ENCODE measurements at places on chromosomes 12 and 14.

- no peak for DNase-seq
Measured at GRCh38 chr14:104936361-104937155, 11.9 kb downstream of the PLD4 start.

DNA sequence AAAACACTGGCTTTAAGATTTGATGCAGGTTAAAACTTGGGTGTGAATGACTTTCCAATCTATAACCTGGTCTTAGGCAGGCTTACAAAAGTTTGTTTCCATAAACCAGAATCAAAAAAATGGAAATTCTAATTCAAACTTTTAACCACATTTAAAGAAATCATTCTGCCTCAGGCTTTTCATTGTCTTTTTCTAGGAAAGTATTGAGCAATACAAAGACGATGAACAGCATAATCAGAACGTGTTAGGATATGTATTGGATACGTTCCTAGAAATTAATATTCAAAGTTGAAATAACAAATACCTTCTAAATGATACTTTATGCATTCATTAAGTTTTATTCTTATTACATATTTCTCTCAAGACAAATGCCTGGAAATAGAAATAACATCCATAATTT, 172.9 kb downstream of the CEP128 start:
- no peak for DNase-seq

DNA sequence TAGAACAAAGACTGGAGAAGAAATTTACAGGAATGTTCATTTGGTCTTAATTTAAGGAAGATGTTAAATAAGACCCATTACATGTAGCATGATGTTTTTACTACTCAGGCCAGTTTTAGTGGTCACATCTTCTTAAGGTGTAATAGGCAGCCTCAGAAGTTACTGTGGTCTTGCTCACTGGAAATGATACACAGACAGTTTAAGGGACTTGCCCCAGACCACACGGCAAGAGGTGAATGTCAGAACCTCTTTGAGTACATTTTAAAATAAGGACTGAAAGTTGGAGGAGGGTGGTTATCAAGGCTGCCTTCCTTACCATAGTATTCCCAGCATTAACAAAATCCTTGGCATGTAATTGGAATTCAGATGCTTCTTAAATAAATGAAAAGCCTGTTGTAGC, 37.9 kb downstream of the LRRK2 start:
- no peak for DNase-seq

DNA sequence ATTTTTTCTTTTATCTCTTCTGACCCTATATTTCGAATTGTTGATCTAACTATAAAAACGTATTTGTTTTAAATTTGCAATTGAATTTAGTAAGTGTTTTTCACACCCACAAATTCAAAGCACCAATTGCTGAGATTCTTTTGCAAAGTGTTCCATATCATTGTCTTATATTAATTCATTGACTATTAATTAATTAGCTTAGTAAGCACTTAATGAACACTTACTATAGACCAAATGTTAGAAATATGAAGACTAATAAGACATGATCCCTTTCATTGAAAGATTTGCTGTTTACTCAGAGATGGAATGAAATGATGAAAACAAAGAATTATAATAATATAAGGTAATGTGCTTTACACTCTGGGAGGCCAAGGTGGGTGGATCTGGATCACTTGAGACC, 14.2 kb downstream of the ANO4 start:
- no peak for DNase-seq

- DNase-seq: no peak
Measured at GRCh38 chr12:46921764-46922133, 96.0 kb upstream of the SLC38A4 start.

- no peak for DNase-seq
Measured at GRCh38 chr14:70468731-70469130, 16.8 kb downstream of the ADAM21 start.

GRCh38 chr14:88476825-88477224, 78.0 kb downstream of the PTPN21 start:
- no peak for DNase-seq

- no peak for DNase-seq
Measured at GRCh38 chr12:53805791-53806190, 54.0 kb upstream of the CISTR start.

DNA sequence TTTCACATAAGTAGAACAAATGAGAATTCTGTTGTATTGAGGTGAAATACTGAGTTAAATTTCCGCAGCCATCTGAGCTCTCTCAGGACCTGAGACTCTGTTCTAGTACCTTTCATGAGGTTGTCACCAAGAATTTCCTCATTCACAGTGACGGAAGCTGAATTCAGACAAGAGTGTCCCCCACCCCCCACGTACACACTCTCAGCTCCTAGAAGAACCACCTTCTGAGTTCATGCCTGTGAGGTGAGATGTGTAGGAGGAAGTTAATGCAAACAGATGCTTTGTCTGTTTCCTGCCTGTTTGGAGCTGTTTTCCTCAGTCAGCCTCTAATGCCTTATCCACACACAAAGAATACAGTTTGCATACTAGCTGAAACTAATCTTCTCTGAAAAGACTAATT, 18.2 kb downstream of the BICDL1 start:
- DNase-seq: no peak

DNA sequence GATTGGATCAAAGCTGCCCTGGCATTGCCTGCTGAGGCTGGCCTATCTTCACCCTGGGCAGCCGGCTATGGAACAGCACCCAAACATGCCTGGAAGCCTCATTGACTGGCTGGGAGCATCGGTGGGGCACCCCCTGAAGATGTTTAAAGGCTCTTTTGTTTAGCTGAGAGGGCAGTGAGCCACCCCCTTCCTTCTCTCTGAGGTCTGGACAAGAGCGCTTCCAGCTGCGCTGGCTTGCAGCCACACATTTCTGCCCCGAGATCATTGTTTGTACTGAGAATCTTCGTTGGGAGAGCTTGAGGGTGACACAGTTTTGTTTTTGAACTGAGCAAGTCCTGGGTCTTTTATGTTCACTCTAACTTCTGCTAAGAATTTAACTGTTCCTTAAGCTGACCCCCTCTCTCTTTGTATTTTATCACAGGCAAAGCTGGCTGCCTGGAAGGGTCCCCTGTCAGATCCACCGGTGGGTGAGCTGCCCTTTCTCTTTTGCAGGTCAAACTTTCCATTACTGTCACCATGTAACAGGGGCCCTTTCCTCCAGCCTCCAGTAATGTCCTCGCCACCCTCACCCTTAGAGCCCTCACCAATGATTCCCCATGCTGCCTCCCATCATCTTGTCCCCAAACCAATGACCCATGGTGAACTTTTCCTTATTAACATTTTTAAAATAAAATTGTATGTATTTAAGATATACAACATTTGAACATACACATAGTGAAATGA, 212.2 kb downstream of the KIF26A start:
- DNase-seq: no peak

DNA sequence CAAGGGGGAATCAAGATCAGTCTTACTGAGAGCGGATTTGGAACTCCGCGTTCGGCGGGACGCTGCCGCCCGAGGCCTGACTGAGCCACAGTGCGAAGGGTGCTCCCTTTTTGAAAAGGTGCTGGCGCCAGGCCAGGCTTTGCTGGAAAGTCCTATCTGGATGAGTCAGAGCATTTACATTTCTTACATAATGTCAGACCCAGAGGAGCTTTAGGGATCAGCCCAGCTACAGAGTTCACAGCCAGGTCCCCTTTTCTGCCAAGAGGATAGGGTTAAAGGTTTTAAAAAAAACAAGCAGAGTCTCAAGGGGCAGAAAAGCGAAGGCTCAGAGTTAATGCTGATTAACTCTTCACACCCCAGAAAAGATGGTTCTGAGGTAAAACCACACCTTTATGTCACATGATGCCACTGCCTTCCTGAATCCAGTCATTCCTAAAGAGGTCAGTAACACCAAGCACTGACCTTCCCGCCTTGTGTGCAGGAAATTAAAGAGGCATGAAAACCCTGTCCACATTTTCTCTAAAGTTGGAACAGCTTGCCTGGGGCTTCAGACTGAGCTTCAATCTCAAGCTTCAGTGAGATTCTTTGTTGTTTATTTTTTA, 11.7 kb upstream of the FBXL14 start:
- no peak for DNase-seq

DNA sequence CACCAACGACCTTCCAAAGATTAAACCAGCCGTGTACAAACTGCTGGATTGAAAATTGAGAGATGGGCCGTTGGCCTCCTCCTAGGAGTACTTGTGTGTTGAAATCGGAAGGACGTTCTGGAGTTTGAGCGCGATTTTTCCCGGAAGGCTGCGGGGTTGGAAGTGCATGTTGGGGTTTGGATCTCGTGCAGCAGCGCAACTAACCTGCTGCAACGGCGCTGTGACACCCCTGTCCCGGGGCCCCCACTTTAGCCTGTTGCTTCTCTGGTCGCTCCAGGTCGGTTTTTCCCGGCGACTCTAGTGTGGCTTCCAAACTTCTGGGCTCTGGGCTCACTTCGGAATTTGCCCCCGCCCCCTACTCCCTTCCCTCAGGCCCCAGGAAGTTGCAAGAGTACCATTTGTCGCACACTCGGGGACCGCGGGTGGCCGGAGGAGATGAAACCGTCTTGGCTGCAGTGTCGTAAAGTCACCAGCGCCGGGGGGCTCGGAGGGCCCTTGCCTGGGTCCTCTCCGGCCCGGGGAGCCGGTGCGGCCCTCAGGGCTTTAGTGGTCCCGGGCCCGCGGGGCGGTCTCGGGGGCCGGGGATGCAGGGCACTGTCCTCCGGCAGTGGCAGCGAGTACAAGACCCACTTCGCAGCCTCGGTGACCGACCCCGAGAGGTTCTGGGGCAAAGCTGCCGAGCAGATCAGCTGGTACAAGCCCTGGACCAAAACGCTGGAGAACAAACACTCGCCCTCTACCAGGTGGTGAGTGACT, at the start of gene ACSS3:
Gene ACSS3, plus strand, starts transcription at position 394 of the 756 bp plus-strand sequence. Its CDS starts 42 bp downstream, at position 436.
- DNase-seq: no peak

GRCh38 chr12:45909041-45909713, 81.2 kb downstream of the SCAF11 start:
- no peak for DNase-seq

GRCh38 chr14:54676812-54677708, 110.1 kb downstream of the SAMD4A start:
- DNase-seq: no peak

- DNase-seq: no peak
Measured at GRCh38 chr14:36281309-36281708, 39.1 kb downstream of the MBIP start.

GRCh38 chr12:1297206-1297605, 297.2 kb downstream of the FBXL14 start:
- no peak for DNase-seq

DNA sequence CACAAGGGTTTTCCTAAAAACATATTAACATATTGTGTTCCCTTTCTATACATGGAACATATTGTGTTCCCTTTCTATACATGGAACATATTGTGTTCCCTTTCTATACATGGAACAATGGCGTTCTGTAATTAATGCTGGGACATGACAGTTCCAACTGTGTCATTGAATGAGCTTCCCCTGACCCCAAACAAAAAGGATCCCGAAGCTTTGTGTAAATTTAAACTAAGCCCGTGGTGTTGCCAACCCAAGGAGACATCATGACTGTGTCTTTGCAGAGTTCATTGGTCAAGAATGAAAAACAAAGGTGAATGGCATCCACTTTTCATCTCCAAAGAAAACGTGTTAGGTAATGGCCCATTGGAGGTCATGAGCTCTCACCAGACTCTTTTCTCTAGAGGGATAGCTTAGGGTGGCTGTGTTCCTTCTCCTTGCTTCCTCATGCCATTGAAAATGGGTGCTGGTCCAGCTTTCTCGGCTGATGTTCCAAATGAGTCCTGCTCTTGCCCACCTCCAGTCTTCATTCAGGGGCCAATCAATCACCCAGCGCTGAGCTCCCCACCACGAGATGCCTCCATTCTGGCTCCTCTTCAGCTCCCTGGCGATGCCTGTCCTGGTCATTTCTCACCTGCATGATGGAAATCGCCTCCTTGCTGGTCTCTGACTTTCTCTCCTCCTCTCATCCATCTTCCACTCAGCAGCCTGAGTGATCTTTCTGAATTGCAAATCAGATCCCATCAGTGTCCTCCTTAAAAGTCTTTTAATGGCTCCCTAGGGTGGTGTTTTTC, 156.1 kb downstream of the VRK1 start:
- DNase-seq: no peak

DNA sequence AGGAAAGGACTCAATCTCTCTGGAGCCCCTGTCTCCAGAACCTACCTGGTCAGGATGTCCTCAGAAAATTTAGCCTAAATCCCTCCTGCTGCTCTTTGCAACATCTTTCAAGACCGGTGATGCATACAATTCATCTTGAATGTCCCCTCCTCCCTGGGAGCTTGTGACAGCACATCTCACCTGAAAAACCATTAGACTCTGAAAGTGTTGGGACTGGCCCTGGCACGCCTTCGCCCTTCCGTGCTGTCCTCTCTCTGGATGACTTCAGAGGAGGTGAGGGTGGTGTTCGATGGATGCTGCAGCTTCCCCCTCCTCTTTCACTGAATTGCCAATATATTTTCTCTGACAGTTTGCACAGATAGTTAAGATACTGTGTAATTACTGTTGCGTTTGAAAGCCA, 90.9 kb upstream of the CISTR start:
- DNase-seq: no peak

- no peak for DNase-seq
Measured at GRCh38 chr12:30191696-30192455, 408.1 kb upstream of the TMTC1 start.

DNA sequence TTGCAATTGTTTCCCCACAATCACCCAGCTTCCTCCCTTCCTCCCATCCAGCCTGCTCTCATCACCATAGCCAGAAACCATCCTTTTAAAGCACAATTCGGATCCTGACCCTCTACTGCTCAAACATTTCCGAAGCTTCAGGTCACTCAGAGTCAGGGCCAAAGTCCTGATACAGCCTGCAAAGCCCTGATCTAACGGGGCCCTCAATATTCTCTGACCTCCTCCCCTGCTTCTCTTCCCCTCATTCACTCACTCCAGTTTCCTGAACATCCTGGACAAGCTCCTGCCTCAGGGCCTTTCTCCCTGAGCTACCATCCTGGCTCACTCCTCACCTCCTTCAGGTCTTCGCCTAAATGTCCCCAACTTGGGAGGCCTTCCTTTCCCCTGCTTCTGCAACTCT, 46.1 kb downstream of the PITPNM2 start:
- no peak for DNase-seq

DNA sequence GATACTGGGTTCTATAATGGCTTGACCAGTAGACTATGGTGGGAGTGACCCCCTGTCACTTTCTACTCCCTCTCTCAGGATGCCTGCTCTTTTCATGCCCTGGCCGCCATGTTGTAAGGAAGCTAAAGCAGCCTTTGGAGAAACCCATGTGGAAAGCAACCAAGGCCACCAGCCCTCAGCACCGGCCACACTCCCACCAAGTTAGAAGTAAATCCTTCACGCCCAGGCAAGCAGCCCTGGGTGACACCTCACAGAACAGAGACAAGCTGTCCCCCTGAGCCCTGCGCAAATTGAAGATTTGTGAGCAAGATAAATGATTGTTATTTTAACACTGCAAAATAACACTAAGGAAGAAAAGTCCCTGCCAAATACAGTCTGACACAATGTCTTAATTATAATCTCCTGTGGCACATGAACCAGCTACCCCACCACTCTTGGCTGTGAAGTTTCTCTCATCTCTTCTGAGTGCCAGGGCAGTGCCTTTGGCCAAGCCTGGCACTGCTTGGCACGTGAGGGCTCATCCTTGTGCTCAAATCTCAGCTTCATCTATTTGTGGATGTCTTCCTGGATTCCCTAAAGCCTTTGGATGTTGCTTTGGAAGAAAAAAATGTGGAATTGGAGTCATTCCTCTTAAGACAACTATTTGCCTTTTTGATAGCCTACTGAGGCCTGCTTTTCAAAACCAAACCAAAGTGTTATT, 39.2 kb upstream of the PIWIL1 start:
- DNase-seq: no peak

- DNase-seq: no peak
Measured at GRCh38 chr14:96363751-96364336, 518 bp downstream of the GSKIP start.

- DNase-seq: no peak
Measured at GRCh38 chr12:106445959-106446358, 88.4 kb downstream of the POLR3B start.

- DNase-seq: no peak
Measured at GRCh38 chr12:45913631-45914030, 76.7 kb downstream of the SCAF11 start.
